ENCODE measurements at places on chromosomes 3 and 15.

DNA sequence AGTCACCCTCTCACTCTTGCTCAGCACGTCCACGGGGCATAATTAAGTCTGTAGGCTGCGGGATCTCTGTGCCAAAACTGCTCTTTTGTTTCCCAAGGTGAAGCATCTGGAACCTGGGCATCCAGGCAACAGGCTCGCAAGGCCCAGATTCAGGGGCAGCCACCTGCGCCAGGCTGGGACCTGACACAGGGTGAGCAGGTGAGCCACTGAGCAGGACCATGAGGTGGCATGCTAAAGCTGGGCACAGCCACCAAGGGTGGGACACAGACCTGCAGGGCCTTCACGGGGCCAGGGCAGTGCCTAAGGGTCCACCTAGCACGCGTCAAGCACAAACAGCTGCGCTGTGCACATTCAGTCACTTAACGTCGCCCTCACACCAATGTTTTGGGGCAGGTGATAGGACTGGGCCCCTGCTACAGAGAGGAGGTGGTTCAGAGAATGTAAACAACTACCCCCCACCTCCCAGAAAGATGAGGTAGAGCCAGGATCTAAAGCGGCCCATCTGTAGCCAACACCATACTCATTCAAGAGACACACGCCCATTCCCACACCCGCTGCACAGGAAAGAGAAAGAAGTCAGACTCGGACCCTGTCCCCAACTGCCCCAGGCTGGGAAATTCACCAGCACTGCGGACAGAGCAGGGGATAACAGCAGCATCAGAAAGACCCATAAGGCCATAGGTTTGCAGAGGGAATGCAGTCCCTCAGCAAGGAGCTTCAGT lies 16.3 kb downstream of the XXYLT1 start:
- DNase-seq: no peak

- no peak for DNase-seq
Measured at GRCh38 chr3:109973733-109974132, 636.4 kb upstream of the DPPA4 start.

DNA sequence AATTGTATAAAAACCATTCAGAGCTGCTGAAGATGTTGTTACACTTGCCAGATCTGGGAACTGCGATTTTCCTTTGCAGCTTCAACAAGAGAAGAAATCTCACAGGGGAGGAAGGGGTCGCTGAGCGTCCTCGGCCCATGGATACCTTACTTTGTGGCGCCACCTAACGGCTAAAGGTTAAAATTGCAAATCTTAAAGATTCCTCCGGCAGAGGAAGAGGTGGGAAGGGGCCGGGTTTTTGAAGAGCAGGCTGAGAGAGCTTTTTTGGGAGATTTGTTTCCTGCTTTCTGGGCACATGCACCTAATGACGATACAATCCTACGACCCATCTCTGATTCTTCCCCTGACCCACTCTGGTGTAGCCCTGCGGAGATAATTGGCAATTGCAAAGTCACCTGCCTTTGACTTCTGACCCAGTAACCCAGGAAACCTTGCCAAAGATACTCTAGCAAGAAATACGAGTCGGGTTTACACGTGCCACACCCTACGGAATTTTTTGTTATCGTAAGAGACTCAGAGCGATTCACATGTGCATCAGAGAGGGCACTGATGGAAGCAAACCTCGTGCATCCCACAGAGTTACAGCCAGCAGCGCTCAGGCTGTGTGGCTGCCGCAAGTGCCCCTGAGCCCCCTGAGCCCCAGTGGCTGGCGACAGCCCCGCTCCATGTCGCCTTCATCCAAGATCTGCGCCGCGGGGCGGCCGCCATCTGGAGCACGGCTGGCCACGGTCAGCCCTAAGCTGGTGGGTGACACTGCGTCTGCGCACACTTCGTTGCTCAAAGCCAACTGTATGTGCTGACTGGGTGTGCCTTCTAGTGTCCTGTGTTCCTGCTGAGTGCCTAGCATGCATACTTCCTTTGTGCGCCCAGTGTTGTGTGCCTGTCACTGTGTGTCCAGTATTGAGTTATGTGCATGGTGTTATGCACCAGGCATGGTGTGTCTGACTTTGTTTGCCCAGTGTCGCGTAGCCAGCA lies 55.2 kb upstream of the CHRNA7 start:
- peak; percentile 16 for DNase-seq

- DNase-seq: no peak
Measured at GRCh38 chr15:39892418-39892817, 27.6 kb downstream of the GPR176 start.

DNA sequence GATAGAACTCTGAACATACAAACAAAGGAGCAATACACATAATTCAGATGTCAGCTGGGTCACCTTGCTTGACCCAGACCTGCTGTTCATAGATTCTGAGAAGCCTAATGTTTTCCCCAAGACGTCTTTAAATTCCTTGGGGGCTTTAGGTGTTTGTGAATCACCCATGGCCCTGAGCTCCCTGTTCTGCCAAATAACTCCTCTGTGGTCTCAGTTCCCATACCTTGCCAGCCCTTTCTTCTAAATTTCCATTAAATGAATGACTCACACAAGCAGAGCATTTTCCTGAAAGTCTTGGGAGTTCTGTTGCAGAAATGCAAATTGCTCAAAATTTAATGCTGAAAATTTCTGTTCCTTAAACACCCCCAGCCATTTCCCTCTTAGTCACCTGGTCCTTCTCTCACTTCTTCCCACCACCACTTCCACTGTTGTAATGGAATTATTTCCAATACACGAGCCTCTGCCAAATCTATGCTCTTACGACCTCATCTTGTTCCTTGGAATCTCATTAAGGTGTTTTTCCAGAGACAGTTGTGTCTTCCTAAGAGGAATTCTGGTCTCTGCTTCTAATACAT lies 33.4 kb upstream of the PSMD6 start:
- DNase-seq: no peak

- no peak for DNase-seq
Measured at GRCh38 chr3:14246414-14246813, 67.8 kb downstream of the LSM3 start.

DNA sequence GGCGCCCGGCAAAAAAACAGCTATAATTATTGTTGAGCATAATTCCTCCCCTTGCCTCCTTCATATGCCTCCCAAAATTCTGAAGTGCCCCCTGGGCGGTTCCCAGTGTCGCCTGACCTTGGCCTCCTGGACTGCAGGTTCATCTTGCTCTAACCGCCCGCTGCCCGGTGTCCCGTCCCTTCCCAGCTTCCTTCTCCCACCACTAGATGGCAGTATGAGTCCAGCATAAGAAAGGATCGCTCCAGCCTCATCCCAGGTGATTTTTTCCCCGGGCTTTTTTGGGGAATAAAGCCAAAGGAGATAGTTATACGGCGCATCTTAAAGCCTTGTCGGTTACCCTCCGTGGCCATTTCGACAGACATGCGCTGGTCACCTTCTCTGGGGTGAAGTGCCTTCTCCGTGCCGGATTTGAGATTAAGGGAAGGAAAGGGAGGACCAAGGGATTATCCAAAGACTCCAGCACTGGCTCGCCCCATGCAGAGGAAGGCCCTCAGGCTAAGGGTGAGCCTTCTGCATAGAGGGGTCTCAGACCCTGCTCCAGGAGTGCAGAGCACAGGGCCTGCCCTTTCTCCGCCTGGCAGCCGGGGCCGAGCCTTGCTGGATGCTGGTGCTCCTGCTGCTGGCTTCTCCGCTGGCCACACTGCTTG lies 45.8 kb upstream of the TRA2B start:
- peak; percentile 53 for DNase-seq

GRCh38 chr15:35495080-35495479 lies 50.9 kb downstream of the DPH6 start:
- no peak for DNase-seq

- DNase-seq: no peak
Measured at GRCh38 chr3:53846134-53846850, at the start of the genes CHDH and IL17RB. CHDH (minus strand) TSS chr3:53846419; CDS start chr3:53824008, 22,411 bp downstream. IL17RB (plus strand) TSS chr3:53846568; CDS start chr3:53846589, 21 bp downstream.

- no peak for DNase-seq
Measured at GRCh38 chr3:172033396-172033795, 6.0 kb upstream of the FNDC3B start.

- DNase-seq: no peak
Measured at GRCh38 chr3:48619541-48620524, 1.7 kb downstream of the TMEM89 start.

DNA sequence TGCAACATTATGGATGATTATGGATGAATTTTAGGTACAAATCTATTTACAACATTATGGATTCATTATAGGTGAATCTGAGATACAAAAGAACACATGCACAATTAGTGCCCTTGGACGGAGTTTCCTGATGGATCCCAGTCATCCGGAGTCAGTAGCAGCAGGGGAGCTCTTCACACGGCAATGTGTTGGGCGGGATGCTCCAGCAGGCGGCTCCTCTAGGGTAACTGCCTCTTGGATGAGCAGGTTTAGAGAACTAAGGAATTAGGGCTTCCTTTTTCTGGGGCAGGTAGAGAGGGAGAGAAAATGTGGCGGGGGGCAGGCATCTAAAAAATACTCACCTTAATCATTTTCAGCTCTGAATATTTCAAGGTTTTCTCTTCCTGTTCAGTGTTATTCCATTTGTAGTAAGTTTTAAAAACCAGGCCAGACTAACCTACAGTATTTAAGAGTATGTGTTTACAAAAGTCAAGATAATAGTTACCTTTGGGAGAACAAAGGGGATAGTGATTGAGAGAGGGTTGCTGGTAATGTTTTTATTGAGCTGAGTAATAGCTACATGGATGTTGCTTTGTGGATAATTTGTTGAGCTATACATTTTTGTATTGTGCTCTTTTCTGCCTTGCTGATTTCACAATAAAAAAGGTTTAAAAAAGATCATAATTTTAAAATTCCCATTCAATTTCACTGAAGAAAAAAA lies 27.4 kb upstream of the GOLM2 start:
- no peak for DNase-seq

GRCh38 chr3:147191795-147192385 lies 214.5 kb downstream of the ZIC4 start:
- no peak for DNase-seq

GRCh38 chr3:38257583-38257982 lies 8.0 kb upstream of the SLC22A13 start:
- no peak for DNase-seq

DNA sequence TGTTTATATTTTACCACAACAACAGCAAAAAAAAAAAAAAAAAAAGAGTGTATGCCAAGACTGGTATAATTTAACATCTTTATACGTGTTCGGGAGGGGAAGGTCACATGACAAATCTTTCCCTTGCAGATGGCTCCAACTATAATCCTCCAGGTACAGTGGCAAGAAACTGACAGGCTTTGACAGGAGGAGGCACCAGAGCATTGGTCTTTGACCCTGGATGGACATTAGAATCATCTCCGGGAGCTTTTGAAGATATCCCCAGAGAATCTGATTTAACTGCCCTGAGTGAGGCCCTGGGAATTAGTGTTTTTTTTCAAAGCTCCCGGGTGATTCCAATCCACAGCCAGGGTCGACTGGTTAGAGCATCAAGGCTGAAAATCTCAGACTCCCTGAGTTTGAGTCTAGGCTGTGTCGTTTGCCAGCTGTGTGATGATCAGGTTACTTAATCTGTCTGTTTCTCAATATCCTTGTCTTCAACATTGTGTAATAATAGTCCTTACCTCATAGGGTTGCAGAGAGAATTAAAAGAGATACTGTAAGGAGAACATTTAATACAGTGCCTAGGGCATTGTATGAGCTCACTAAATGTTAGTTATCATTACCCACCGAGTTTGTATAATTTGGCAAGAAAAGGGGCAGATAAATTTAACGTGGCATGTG lies 8.9 kb upstream of the SEMA5B start:
- no peak for DNase-seq

GRCh38 chr3:183085634-183086390 lies 13.5 kb downstream of the MCCC1 start:
- DNase-seq: no peak

DNA sequence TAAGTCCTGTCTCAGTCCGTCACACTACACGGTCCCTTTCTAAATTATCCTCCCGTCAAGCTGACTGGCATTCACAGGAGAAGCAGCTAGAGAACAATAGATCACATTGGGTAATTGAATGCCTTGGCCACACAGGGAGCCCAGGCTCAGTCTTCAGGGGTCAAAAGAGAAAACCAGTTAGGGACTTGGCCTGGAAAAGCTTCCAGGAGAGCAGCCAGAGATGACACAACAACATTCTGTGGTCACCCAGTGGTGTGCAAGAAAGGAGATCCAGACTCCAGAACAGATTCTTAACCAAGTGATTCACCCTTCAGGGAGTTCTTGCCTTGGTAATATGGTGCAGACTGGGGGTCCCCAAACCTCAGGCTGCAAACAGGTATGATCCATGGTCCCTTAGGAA lies 15.9 kb downstream of the ARHGAP31 start:
- no peak for DNase-seq

GRCh38 chr3:18087988-18088387 lies 337.2 kb downstream of the SATB1 start:
- no peak for DNase-seq

DNA sequence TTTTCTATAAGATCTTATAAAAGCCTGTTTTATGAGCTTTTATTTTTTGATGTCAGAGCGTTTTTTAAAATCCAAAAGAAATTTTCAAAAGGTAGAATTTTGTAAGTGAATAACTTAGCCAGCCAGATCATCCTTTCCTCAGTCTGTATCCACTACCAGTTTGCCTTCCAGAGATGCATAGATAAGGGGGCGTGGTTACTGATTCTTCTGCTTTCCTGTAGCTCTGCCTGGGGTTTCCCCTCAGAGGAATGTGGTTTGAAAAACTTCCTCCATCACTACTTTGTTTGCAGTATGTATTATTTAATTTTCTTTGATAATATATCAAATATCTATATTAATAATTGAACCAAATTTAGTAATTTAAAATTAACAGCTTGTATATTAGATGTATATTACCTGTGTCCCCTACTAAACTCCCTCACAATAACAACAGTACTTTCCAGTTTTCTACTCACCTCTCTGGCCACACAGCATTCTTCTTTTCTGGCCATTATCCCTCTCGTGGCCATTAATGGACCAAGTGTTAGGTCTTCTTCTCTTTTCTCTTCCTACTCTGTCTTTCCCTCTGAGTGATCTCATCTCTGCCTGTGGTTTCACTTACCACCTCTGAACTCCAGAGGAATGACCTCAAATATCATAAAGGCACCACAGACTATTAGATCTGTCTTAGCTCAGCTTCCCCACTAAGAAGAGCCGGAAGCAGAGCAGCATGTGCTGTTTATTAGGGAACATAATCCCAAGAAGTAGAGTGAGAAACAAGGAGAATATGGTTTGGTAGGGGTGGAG lies 239.7 kb downstream of the UBE2E2 start:
- DNase-seq: peak; percentile 10

GRCh38 chr15:47384341-47384740 lies 333.0 kb upstream of the SEMA6D start:
- DNase-seq: no peak

DNA sequence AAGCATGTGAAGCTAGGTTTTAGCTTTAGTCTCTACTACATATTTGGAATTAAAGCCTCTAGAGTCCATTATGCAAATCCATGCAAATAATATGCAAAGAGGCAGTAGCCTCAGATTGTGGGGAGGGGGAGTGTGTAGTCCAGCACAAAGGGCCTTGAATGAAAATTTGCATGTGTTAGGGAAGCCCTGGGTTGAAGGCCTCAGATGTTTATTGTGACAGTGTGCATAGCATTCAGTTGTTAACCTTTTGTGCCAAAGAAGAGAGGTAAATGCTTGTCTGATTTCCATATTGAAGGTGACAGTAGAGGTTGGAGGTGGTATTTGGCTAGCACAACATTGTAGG lies 24.5 kb upstream of the BFSP2 start:
- DNase-seq: no peak

- no peak for DNase-seq
Measured at GRCh38 chr15:30997270-30997669, 5.8 kb upstream of the MTMR10 start.

Data from activated CD4-positive, alpha-beta T cell treated with anti-CD3 and anti-CD28 coated beads for 4 hours (primary cell).